ENCODE measurements at places on chromosomes 3 and 15. TPM values are rescaled to one million over a fixed set of nuclear protein-coding genes. Genes with fewer than 3 reads are reported as not detected.

DNA sequence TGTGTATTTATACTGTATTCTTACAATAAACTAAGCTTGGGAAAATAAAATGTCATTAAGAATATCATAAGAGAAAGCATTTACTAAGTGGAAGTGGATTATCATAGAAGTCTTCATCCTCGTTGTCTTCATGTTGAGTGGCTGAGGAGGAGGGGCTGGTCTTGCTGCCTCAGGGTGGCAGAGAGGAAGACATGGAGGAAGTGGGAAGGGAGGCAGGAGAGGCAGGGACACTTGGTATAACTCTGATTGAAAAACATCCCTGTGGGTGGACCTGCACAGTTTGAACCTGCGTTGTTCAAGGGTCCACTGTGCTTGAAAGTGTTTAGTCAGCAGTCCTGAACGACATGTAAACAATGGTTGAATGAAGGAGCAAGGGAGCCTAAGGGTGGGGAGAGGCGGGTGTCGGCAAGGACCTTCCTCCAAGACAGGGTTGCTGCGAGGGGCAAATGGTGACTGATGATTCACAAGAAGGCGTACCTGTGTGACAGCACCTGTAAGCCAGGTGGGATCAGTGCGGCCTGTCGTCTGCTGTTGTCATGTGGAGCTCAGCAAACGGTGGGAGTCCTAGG is 103.8 kb upstream of the KLF13 start:
- peaks cover 50% of the 10 kb centered on the region for H3K4me1 ChIP-seq
- no peaks in the 10 kb centered on the region for H3K27me3 ChIP-seq
- DNase-seq: no peak
- H3K27ac ChIP-seq: no peak overlapping the region

DNA sequence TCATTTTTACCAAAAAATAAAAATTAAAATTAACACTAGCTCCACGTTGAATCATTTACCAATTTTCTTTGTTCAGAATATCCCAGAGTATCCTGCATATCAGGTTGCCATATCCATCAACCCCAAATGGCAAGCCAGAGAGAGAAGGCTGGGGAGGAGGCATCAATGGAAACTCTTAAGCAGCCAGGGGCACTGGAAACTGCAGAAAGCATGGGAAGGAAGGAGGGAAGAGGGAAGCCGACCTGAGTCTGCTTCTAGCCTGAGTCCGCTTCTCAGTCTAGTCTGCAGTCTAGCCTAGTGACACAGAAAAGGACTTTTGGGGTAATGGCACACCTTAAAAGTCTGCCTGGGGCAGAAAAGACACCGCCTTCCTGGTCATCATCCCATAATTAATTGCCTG is 1.6 kb upstream of the MTHFS start:
- no peak overlapping the region for H3K27ac ChIP-seq
- no peak for DNase-seq
- H3K27me3 ChIP-seq: no peaks in the 10 kb centered on the region

HDGFL3 gene
- total RNA-seq: 2.5 TPM

NPAP1 gene
- not detected for total RNA-seq
